SK-N-DZ (cell line): ENCODE measurements at places on chromosomes 7 and 10.

GRCh38 chr7:22123139-22123538 lies 177.4 kb upstream of the CDCA7L start:
- no peak for DNase-seq

DNA sequence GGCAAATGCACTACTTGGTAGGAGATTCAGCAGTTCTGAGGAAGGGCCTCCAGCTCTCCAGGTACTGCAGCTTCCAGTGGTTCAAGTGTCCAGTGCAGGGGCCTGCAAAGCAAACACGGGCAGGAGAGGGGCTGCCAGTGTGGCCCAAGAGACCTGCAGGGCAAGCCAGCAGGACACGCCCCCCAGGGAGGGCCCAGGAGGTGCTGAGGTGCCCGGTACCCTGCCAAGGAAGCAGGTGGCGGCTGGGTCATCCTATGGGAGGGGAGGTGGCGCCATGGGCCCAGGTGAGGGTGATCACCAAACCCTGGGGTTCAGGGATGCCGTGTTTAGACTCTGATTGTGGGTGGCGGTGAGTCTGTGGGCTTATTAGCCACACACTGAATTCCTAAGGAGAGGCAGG lies 45.7 kb downstream of the PARP12 start:
- no peak for DNase-seq

GRCh38 chr10:5252177-5253037 lies 55.8 kb downstream of the AKR1C4 start:
- DNase-seq = peak; percentile 23

- no peak for DNase-seq
These were observed 1.5 kb upstream of the EXOC6 start for GRCh38 chr10:92846854-92847201.

GRCh38 chr7:121384265-121384664 lies 11.8 kb downstream of the FAM3C start:
- no peak for DNase-seq

GRCh38 chr7:26657206-26657641 lies 207.2 kb downstream of the SKAP2 start:
- DNase-seq = peak; percentile 63

GRCh38 chr10:45202242-45202641 lies 113.2 kb downstream of the OR13A1 start:
- no peak for DNase-seq

DNA sequence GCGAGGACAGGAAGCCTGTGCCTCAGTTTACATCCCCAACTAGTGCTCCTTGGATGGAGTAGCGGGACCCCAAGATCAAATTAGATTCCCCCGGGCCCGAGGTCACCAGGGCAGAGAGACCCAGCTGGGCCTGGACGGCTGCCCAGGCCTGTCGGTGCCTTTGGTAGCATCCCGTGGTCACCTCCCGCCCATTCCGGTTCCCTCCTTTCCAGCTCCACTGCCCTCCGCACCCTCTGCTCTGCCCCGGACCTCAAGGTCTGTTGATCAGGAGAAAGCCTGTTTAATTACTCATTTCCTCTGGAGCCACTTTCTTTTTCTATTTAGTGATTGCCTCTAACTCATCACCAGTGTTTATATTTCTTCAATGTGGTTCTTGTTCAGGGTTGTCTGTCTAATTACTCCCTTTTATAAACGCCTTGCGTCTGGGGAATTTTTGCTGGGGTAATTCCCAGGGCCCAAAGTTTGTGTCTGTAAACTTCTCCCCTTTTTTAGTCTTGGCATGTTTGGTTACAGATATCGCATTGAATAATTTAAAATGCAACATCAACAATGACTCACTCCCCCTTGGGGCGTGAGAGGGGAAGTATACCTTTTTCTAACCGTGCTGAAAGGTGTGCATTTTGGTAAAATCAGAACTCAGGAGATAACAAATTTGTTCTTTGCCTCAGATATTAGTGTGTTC lies 1.9 kb downstream of the FOXK1 start:
- DNase-seq = no peak

DNA sequence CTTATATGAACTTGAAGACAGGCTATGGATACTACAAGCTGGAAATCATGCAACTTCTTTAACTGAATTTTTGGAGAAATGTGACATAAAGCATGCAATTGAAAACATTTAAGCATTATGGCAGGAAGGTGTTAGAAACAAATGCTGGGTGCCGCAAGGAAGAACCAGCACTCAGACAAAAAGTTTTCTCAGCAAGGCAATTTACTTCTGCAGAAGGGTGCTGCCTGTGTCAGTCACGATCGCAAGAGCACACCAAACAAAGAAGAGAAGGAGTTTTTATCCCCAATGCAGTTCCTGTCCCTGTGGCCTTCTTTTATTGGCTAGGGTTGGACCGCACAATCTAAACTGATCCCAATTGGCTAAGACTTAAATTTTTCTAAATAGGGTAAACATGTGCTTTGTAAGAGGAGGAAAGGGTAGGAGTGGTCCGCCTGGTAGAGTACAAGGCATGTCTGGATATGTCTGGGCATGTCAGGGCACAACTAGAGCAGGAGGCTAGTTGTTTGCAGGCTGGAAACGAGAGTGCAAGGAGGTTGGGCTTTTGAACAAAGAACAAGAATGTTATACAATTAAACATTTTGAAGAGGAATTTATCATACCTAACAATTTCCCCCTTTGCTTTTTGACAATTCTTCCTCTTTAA lies 109.6 kb upstream of the FAM3C start:
- DNase-seq = no peak

DNA sequence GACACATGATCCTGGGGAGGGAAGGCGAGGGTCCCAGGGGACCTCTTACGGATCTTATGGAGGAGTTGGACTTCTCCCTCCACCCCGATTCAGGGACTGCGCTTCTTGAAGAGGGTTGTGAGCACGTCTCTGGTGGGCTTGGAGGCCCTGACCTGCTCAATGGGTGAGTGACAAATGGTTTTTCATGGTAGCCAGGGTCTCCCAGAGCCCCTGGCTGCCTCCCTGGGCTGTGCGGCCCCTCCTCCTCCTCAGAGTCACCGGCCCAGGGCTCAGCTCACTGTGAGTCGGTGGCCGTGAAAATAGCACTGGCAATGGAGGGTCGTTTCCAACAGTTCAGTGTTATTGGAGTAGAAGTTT lies 26.6 kb downstream of the INPP5A start:
- DNase-seq = no peak

DNA sequence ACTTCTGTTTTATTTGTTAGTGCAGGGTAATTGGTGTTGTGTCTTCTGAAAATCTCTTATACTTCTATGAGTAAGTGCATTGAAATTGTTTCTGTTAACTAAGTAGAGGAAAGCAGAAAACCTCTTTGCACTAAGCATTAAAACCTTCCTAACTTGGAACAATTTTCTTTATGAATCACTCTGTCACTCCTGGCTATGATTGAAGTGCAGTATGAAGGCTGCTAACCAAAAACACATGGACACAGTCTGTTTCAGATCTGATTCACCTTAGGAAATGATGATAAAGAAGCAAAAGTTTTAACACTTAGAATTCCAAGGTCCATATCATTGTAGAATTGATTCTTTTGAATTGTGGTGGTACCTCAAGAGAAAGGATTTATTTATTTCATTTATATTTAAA lies 41.9 kb downstream of the MET start:
- DNase-seq = no peak

DNA sequence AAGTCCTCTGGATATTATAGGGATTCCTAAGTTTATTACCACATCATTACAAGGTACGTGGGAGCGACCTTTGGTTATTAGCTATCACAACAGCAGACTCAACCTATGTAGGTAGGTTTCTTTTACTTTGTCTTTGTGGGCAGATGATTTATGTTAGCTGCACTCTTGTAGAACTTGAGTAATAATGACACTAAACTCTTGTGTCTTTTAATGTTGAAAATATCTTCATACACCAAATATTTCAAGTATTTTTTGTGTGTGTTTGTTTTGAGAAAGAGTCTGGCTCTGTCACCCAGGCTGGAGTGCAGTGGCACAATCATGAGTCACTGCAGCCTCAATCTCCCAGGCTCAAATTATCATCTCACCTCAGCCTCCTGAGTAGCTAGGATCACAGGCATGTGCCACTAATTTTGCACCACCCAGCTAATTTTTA lies 19.2 kb upstream of the SUPV3L1 start:
- DNase-seq = no peak

DNA sequence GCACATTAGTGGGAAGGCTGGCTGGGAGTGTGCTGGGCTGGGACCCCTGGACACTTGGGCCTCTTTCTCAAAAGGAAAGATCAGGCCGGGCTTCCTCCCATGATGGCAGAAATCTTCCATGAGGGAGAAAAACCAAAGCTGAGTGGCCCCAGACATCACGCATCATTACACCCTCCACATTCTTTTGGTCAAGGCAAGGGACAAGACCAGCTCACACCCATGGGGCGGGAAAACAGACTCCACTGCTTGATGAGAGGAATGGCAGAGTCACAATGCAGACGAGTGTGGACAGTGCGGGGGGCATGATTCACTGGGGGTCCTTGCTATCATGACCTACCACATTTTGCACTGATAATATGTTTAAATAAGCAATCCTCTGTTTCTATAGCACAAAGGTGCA lies 73.3 kb downstream of the CREB3L2 start:
- DNase-seq = no peak

DNA sequence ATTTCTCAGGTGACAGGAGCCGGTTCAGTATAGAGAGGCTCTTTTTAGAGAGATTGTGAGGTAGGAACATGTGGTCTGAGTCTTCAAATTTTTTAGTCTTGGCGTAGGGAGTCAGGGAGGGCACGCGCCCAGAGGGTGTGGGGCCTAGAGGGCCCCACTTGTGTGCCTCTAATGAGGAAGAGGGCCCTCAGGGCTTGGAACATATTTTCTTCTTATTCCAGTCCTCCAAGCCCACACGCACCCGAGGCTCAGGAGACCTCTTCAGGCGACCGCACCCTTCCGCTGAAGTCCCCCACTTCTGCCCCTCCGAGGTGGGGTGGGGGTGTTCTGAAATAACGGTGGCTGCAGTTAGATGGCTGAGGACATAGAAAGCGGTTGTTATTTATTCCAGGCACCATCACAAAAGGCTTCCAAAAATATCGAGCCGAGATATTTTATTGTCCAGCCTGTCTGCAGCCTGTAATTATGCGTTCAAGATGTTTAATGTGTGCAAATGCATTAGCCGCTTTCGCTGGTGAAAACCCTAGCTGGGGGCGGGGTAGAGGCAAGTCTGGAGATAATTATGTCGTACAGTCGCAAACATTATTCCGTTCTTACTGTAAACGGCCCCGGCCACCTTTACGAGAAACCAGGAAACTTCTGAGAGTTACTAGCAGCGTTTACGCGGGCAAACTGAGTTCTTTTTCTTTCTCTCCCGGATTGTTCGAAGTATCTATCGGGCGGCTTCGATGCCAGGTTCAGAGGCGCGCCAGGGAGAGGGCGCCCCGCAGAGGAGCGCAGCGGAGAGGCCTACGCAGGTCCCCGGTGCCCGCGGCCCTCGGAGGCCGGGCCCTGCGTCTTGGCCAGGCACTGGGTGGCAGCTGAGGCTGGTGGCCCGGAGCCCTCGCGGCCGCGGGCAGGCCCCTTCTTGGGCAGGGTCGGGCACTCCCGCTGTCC lies 12.9 kb upstream of the HOXA13 start:
- DNase-seq = no peak

GRCh38 chr10:44589181-44589943 lies 204.5 kb upstream of the CXCL12 start:
- no peak for DNase-seq

GRCh38 chr10:98373260-98374040 lies 41.5 kb downstream of the PYROXD2 start:
- peak; percentile 83 for DNase-seq

- DNase-seq = no peak
These were observed 31.9 kb upstream of the PWWP2B start for GRCh38 chr10:132365102-132365501.

DNA sequence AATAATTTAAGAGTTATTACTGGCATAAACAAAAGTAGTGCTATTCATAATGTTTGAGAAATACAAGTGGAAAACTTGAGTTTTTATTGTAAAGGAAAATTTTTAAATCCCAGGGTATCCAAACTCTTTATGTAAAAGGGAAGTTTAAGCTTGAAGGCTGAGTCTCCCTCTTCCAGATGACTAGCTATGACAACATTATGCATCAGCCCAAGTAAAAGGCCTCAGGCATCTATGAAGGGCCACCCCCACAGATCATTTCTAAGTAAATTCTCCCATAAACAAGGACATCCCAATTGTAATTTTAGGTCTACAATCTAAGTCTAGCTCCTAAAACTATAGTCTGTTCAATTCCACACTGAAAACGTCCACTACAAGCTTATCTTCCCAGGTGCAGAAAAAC lies 166.2 kb upstream of the STEAP1 start:
- no peak for DNase-seq

DNA sequence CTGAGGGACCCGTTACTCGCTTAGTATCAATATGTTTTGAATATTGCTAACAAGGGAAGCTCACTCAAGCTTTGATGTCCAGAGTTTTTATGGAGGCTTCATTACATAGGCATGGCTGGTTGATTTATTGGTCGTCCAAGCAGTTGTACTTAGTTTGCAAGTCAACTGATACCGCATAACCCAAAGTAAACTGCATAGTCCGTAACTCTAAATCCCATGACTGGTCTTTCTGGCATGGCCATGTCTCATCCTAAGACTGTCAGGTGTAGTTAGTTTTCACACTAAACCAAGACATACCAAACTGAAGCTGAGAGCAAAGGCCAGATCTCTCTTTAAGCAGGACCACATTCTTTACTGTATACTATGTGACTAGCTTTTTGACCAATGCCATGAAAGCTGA lies 397.9 kb downstream of the TFEC start:
- no peak for DNase-seq

GRCh38 chr10:76073524-76073923 lies 642.1 kb downstream of the LRMDA start:
- DNase-seq = no peak

DNA sequence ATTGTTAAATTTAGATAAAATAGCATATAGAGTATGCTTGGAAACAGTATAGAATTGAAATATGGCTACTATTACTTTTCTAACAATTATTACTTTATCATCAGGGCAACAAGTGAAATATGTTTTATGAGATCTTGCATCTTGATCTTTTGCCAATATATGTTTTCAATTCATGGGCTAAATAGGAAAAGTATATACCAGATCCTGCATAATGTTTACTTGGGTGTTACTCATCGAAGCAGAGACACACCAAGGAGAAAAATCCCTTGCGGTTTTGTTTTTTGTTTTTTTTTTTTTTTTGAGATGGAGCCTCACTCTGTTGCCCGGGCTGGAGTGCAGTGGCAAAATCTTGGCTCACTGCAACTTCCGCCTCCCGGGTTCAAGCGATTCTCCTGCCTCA lies 541.4 kb downstream of the SUGCT start:
- DNase-seq = no peak

DNA sequence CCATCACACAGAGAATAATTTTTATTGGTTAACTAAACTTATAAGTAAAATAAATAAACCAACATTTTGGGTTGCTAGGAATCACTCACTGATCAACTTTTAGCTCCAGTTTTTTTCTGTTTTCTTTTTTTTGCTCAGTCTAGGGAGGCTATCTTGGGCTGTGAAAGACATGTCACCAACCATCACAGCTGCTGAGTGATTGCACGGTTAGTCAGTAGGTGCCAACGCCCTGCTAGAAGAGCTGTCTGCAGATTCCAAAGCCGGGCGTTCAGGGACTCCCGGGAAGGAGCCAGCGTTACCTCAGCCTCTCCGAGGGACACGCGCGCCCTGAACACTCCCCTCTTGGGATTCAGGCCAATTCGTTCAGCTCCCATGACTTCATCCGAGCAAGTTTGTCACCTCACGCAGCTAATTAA lies 604 bp upstream of the STAM start:
- DNase-seq = no peak
